NCI-H1694 treated with DMSO at 0.1 percent for 48 hours (cell line): ENCODE measurements at places on chromosomes 4 and X.

DNA sequence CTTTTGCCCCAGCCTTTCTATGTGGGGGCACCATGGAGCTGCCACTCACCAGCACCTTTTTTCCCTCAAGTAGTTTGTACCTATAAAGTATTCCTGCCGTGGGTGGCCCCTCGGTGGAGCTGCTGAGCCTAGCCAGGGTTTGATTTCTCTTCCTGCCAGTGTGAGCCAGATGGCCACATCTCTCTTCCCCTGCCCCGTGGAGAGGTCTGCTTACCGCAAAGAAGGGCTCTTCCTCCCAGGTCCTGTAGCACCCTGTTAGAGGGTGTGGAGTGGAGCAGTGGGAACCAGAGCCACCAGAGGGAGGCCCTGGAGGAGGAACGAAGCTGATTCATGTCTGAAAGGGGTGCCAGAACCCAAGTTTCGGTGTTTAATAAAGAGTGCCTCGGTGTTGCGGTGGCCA lies 95.4 kb downstream of the PTTG2 start:
- DNase-seq = no peak

DNA sequence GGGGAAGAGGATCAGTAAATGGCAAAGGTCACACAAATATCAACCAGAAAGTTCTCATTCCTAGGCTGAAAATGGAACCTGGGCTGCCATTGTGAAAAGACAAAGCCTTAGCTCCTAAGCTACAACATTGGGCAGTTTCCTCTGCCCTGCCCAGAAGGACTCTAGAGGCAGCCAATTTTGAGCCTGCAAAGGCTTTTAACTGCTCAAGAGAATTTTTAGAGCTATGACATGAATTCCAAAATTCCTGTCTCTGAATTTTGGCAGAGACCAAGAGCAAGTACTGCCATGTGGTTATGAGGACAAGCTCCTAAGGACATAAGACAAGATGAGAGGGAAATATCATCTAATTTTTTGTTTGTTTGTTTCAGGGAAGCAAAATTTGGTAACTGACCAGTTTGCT lies 29.6 kb upstream of the IGFBP7 start:
- no peak for DNase-seq

DNA sequence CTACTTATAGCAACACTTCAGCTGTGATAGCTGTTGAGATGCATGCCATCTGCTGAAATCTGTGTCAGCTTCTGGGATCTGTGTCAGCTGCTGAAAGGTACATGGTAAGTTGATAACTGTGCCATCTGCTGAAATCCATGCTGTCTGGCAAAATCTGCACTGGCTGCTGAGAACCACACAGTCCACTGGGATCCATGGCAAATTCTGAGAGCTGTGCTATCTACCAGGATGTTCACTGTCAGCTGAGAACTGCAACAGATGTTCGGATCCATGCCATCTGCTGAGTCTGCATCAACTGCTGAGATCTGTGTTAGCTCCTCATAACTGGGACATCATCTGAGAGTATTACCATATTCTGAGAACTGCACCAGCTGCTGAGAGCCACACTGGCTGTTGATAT lies 430.5 kb upstream of the POU3F4 start:
- peak; percentile 19 for DNase-seq

GRCh38 chr4:140255927-140256326 lies 101.9 kb upstream of the MAML3 start:
- no peak for DNase-seq

DNA sequence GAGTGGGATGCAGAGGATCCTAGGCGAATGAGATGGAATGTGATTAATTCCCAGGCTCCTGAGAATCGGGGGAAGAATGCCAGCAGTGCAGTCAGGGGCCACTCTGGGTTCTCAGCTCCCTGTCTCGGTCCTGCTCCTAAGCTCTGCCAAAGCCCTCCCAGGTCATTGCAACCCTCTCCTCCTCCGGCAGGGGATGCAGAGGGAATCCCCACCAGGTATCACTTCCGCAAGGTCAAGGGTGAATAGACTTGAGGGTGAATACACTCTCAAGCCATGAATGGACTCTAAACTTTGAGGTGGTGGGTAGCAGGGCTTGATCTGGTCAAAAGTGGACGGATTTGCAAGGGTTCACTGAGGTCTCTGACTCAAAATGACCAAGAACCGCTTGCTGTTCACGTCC lies 139.3 kb upstream of the MXRA5 start:
- DNase-seq = no peak

DNA sequence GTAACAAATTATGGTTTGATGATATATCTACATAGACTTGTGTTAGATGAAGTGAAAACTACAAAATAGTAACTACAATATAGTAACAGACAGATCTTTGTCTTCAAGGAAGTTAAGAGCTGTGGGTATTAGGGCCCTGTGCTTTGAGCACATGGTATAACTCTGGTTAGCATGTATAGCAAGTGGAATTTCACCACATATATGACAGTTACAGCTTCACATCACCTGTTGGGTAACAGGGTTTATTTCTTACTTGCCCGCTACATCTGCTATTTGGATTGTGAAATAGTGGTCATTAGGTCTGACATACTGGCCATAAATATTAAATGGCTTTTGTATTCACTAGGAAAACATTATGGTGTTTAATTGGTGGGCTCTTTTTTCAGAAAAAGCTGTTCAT lies 20.2 kb downstream of the OFD1 start:
- DNase-seq = no peak

DNA sequence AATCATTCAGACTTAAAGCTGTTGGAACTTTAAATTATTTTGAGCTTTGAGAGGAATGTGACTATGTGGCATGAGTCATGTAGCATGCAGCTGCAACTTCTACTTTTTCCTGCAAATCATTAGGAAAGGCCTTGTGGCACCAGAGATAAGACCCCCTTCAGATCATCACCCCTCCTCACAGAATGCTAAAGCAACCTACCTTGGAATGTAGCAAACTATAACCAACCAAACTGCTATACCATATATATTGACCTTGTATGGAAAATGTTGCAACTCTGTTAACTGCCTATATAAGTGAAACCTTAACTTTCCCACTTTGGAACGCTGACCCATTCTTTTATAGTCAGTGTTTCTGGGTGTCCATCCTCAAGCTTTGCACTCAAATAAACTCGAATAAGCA lies 32.0 kb downstream of the ATXN3L start:
- DNase-seq = no peak

DNA sequence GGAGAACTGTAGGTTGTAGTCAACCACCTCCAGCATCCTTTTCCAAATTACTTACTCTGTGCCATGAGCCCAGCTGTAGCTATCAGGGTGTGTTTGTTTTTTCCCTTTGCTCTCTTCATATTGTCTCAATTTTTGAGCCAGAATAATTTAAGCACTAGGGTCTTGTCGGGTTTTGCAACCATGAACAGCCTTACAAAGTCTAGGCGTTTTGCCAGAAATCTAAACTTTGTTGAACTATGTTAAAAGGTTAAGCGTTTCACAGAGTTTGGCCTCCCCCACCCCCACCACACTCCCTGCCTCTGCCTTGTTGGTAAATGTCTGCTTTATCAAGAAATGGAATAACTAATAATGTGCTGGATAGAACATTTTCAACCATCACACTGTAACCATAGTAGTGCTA lies 190.6 kb upstream of the TTC29 start:
- DNase-seq = no peak

- DNase-seq = peak; percentile 54
Measured at GRCh38 chr4:117084866-117085701, at the start of gene TRAM1L1. Gene TRAM1L1, minus strand, starts transcription at chr4:117085576. Its CDS starts 183 bp downstream, at chr4:117085393.

DNA sequence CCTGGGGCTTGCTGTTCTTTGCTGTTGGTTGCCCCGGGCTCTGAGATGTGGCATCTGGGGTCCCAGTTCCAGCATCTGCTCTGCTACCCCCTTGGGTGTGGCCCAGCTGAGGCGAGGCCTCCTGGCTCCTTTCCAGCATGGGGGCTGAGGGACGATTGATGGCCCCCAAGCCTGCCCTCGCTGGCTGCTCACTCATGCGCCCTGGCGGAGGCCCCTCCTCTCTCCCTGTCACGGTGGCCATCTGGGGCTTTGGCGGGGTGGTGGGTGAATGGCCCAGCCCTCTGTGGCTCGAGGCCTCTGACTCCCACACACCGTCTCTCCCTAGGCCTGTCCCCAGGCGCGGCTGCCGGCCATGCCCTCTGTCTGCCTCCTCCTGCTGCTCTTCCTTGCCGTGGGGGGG lies 1.8 kb downstream of the PLXNA3 start:
- DNase-seq = peak; percentile 48

- DNase-seq = no peak
Measured at GRCh38 chr4:186058253-186058979, 10.5 kb upstream of the TLR3 start.
